ENCODE measurements at places on chromosomes 7 and 10.

- H3K27me3 ChIP-seq, result no peaks in the 10 kb centered on the region
- no peak overlapping the region for H3K4me3 ChIP-seq
- peaks cover 32% of the 10 kb centered on the region for H3K4me1 ChIP-seq
- H3K27ac ChIP-seq, result no peak overlapping the region
Observed at GRCh38 chr10:62692085-62692484, 112.4 kb upstream of the ADO start.

DNA sequence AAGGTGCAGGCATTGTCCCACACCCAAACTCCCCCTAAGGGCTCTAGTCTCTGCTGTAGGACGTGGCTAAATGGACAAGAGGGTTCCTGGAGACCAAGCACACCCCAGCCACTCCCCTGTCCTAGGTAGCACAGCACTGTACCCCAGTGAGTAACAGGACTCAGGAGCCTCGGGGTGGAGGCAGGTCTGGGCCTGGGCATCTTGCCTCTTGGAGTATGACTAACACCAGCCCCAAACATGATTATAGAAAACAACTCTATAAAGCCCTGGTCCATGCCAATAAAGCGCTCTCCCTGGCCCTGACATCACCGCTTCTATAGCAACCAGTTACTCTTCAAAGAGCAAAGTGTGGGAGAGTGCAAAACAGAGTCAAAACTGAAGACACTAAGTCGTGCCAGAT is 195.0 kb downstream of the CALN1 start:
- DNase-seq, result no peak
- H3K4me1 ChIP-seq, result no peaks in the 10 kb centered on the region
- no peak overlapping the region for H3K4me3 ChIP-seq
- no peaks in the 10 kb centered on the region for H3K27me3 ChIP-seq
- H3K36me3 ChIP-seq, result no peaks in the 10 kb centered on the region

DNA sequence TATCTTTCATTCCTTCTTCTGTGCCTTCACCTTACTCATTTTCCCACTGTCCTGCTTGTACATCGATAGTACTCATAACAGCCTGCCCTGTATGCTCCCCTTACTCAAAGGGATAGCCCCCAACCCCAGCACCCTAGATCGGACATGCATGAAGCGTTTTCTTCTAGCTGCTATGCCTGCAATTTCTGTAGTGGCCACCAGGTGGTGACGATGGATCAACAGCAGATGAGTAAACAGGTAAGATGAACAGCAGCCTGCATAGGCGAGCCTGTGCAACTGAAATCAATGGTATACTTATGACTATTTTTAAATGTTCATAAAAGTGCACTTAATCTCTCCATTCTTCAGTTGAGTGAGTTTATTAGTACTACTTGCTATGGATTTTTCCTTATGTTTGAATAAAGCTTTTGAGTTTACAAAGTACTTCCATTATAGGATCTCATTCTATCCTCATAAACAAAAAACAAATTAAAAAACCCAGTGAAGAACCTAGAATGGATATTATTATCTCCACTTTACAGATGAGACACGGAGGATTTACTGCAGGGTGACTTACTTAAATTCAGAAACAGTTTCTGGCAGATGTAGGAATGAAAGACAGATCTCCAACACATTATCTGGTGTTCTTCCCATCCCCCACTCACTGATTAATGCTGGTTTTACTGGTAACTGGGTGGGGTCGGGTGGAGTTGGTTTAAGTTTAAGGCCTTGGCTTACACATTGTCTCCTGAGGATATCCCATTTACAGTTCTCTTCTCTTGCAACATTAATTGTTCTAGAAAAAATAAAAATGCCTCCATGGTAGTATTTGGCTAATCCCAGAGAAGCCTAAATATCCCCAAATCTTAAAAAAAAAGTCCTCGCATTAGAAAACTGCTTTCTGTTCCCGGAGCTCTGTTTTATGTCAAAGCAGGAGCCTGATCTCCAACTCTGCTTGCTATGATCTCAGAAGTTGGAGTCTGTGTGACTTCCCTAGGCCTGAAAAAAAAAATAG is 222.1 kb downstream of the GLI3 start:
- no peak overlapping the region for H3K4me3 ChIP-seq
- H3K36me3 ChIP-seq, result no peaks in the 10 kb centered on the region
- H3K27ac ChIP-seq, result no peak overlapping the region
- H3K27me3 ChIP-seq, result peaks cover 2% of the 10 kb centered on the region
- no peaks in the 10 kb centered on the region for H3K4me1 ChIP-seq

- no peak for DNase-seq
- no peaks in the 10 kb centered on the region for H3K27me3 ChIP-seq
- H3K27ac ChIP-seq, result no peak overlapping the region
- no peak overlapping the region for H3K4me3 ChIP-seq
- peaks cover 17% of the 10 kb centered on the region for H3K36me3 ChIP-seq
- no peaks in the 10 kb centered on the region for H3K4me1 ChIP-seq
Observed at GRCh38 chr10:102311025-102311420, 65.7 kb downstream of the GBF1 start.

DNA sequence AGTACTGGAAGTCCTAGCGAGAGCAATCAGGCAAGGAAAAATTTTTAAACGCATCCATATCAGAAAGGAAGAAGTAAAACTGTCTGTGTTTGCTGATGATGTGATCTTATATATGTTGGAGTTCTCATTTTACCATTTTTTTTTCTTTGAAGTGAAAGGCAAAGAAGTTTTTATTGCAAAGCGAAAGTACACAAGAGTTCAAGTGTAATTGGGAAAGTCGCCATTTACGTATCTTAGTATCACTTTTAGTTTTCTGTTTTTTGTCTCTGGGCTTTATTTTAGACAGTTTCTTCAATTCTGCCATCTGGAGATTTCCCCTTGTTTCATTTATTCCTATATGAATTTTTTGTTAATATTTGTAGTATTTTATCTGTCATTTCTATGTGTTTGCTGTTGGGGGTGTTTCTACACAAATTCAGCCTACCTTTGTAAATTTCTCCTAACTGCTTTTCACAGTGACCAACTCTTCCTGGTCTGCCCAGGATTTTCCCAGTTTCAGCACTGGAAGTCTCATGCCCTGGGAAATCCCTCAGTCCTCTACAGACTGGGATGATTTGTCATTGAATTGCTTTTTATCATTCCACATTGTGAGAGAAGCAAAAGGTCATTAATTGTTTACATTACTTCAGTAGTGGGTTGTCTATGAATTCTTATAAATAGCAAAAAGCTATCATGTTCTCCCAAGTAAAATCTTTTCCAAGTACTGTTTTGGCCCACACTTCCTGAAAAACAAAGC is 23.2 kb downstream of the BET1 start:
- no peaks in the 10 kb centered on the region for H3K36me3 ChIP-seq
- no peak for DNase-seq
- no peak overlapping the region for H3K4me3 ChIP-seq
- no peak overlapping the region for H3K27ac ChIP-seq
- no peaks in the 10 kb centered on the region for H3K4me1 ChIP-seq
- no peaks in the 10 kb centered on the region for H3K27me3 ChIP-seq

DNA sequence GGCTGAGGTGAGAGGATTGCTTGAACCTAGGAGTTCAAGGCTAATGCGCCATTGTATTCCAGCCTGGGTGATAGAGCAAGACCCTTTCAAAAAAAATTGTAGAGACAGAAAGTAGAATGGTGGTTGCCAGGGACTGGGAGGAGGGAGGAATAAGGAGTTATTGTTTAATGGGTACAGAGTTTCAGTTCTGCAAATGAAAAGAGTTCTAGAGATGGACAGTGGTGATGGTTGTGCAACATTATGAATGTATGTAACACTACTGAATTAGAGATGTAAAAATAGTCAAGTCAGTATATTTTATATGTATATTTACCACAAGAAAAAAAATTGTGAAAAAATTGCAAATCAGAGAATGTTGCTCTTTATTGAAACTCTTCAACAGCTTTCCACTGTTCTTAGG is 266.5 kb upstream of the NPY start:
- H3K27ac ChIP-seq, result no peak overlapping the region
- DNase-seq, result no peak
- H3K36me3 ChIP-seq, result no peaks in the 10 kb centered on the region
- H3K27me3 ChIP-seq, result no peaks in the 10 kb centered on the region
- H3K4me1 ChIP-seq, result peaks cover 5% of the 10 kb centered on the region
- no peak overlapping the region for H3K4me3 ChIP-seq
